GM13977 (cell line): ENCODE measurements at places on chromosomes 7 and 10.

DNA sequence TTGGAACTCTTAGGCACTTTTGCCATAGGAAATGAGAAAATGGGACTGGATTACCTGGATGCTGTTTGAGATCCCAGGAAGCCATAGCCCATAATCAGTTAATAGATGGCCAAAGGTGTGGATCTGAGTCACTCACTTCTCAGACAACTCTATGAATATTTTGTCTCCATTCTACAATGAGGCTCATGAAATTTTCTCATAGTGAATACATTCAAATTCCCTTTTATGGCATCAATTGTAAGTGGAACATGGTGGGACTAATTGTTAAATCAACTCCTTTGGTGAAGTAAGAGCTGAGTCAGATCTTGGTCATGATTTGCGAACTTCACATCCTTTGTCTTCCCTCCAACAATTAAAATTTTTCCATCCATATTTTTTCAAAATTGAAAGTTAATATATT lies 222.1 kb downstream of the ARL4A start:
- no peak for DNase-seq

DNA sequence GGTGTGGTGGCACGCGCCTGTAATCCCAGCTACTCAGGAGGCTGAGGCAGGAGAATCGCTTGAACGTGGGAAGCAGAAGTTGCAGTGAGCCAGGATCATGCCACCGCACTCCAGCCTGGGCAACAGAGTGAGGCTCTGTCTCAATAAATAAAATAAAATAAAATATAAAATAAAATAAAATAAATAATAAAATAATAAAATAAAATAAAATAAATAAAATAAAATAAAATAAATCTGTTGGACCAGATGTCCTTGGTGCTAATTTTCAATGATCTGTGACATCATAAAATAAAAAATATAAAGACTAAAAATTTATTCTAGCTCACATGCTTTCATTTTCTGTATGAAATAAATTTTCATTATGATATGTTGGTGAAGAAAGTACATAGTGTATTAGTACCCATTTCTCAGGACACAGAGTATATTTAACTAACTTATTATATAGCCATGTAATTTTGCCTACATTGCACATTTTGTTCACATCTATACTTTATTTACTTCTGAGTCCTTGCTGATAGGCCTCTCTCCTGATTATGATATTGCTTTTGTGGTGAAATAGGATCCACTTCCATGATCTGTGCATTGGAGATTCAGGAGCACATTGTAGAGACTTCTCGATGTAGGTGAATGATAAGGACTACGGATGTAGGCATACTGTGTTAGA lies 17.8 kb upstream of the HERPUD2 start:
- DNase-seq, result no peak

DNA sequence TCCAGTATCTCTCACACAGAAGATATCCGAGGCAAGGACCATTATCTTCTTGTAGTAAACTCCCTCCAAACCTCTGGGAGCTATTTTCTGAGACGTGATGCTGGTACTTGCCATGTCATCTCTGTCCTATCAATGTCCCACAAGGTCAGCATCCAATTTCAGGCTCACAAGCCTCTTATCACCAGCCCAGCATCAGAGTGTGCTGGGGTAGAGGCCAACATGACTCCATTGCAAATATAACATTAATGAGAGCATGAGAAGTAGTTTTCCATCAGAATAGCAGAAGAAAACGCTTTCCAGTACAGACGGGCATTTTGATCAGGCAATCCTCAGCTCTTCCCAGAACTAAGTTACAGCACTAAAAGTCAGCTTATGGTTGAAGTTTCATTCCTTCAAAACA lies 5.6 kb downstream of the MORN4 start:
- no peak for DNase-seq

DNA sequence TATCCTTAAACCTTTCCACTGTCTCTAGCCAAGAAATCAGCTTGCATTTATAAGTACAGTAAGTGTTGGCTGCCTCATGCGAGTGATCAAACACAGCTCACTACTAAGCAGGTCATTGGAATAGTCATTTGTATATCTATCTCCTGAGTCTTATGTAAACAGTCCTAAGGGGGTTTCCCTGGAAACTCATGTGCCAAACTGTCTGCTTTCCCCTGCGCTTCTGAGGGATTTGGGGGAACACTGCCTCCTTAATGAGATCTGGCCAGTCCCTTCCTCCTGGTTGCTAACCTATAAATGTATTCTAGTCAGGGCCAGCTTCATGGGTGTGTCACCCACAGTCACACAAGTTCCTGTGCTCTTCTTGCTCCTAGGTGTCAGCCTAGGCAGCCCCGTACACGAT lies 133.1 kb downstream of the CD36 start:
- no peak for DNase-seq

DNA sequence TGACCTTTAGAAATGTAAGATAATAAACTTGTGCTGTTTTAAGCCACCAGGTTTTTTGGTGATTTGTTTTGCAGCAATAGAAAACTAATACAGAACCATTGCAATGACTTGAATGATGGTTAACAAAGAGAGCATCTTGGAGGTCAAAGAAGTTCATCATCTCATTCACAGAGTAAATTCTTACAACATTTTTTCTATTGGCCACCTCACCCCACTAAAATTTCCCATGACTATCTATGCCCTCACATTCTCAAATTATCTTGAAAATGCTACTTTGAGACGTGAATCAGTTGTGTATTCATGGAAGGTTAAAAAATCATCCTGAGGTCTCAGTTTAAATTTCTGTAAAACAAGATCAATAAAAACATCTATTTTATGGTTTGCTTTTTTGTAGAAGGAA lies 754.2 kb downstream of the SORCS1 start:
- no peak for DNase-seq

GRCh38 chr10:13092291-13093102 lies 7.5 kb upstream of the OPTN start:
- DNase-seq, result no peak

- no peak for DNase-seq
These were observed 307.8 kb downstream of the GPR37 start for GRCh38 chr7:124457841-124458240.

- no peak for DNase-seq
These were observed 13.9 kb downstream of the BUD31 start for GRCh38 chr7:99422625-99423024.

- no peak for DNase-seq
These were observed 3.1 kb upstream of the ST7 start for GRCh38 chr7:116949941-116950801.

DNA sequence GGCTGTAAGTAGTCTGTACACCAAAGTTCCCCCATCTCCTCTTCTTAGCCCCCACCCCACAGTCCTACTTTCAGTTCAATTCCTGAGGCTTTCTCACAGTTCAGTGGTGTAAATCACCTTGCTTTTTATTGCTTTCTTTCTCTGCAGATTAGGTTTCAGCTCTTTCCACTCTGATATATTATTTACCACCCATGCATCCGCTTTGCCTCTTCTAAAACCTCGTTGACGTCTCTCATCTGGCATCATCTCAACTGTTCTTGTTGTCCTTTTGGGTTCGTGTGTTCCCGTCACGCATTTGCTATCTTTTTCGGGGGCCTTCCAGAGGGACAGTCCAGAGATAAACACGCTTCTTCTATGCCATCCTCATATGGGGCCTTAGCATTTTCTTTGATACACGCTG lies 597.9 kb upstream of the DPP6 start:
- no peak for DNase-seq

DNA sequence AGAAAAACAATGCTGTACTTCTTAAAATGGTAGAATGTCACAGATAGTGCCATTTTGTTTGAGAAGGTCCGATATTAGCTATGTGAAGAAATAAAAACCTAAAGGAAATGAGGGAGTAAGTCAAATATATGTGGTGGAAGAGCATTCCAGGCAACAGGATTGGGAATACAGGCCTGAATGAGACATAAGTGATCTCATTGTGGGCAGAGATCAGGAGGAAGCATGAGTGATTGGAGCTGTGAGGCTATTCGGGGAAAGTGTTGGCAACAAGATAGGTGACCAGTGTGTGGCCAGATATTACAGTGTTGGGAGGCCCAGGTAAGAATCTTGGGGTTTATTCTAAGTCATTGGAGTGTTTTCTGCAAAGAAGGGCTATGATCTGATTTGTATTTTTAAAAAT lies 41.3 kb upstream of the AGMO start:
- DNase-seq, result no peak

DNA sequence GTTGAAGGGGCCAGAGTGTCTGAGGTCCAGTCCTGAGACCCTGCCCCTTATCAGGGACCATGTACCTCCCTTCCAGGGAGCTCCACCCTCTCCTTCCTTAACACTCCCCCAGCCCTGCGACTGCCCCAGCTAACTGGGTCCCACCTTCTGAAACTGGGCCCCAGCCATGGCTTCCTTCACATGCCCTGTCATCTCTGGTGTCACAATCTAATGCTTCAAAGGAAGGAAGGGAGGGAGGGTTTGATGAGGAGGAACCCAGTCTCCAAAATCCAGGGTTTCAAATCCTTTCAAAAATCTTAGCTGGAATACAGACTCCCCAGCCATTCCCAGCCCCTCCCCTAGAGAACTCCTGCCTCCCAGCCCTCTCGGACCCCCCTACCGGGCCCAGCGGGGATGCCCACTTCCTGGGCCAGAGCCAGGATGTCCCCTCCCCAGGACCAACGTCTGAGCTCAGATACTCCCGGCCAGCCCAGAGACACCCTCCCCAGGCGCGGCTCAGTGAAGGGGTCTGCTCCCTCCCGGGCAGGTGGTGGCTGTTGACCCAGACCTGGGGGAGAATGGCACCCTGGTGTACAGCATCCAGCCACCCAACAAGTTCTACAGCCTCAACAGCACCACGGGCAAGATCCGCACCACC lies 18.0 kb downstream of the C10orf105 start:
- DNase-seq, result no peak

DNA sequence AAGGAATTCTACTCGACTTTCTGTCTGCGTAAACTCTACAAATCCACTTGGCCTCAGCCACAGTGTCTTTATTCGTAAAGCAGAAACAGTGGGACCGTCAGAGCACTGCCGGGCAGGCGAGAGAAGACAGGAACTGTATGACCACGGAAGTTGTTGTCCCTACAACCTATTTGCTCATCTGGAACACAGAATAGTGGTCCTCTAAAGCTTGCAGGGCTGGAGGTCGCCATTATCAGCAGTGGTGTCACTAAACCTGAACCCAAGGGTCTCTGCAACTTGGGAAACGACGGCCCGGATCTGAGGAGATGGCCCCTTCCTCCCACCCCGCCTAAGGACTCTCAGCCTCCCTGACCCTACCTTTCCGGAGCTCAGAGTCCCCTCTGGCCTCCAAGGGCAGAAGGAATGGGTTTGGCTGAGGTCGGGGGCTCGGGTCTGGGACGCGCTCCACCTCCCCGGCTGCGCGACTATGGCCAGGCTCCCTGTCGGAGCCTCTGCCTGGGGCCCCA lies 442 bp downstream of the STYXL1 start:
- peak; percentile 52 for DNase-seq

DNA sequence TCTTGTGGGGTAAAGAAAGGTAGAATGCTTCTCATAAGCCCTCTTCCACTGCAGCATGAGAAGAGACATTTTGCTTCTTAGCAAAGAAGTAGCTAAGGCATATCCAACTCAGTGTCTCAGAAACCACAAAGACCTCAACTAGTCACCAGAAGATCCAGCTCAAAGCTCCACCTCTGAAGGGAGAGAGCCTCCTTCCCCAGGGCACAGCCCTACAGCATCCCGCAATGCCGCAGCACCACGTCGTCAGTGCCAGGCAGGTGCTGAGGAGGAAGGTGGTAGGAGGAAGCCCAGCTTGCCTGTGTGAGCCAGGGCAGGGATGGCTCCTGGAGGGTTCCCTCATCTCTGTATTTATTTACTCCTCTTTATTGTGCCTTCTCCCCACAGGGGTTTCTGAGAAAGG lies 385.6 kb upstream of the NPVF start:
- no peak for DNase-seq

GRCh38 chr7:143884969-143885559 lies 16.9 kb downstream of the TCAF1 start:
- DNase-seq, result peak; percentile 89
